ENCODE measurements at places on chromosomes 12 and 14. TPM values are rescaled to one million over a fixed set of nuclear protein-coding genes. Genes with fewer than 3 reads are reported as not detected.

Gene LRRIQ1
- 0.39 TPM for total RNA-seq

Gene TPH2
- 0.66 TPM for total RNA-seq

Gene CHST11
- total RNA-seq = 7.9 TPM

Gene RPGRIP1
- 0.59 TPM for total RNA-seq

Gene SLC39A5
- total RNA-seq = 0.15 TPM

Gene RASSF8
- 40.6 TPM for total RNA-seq

Gene AVPR1A
- 0.22 TPM for total RNA-seq

Gene PIANP
- total RNA-seq = 5.2 TPM

Gene FAM90A1
- total RNA-seq = 0.09 TPM

Gene RAB21
- 48.0 TPM for total RNA-seq

Gene CACNA1C
- total RNA-seq = 0.81 TPM

Gene SLC5A8
- total RNA-seq = 0.07 TPM

Gene PLEKHG7
- not detected for total RNA-seq

Gene PLEKHH1
- total RNA-seq = 35.3 TPM

Gene RBM25
- 133 TPM for total RNA-seq

Gene LTBP2
- total RNA-seq = 0.75 TPM

Gene FCF1
- total RNA-seq = 85.6 TPM

Gene TSPAN9
- 19.0 TPM for total RNA-seq

Gene NINJ2
- 0.24 TPM for total RNA-seq

Gene PTPRR
- total RNA-seq = 0.22 TPM

Gene GUCY2C
- total RNA-seq = 1.3 TPM

Gene ANO4
- 5.7 TPM for total RNA-seq

Gene OTOGL
- 0.11 TPM for total RNA-seq

Gene TMEM132C
- 0.22 TPM for total RNA-seq

Gene TRMT61A
- 22.2 TPM for total RNA-seq

Gene MUCL1
- total RNA-seq = not detected

Gene POTEM
- not detected for total RNA-seq

Gene MRPL52
- total RNA-seq = 190 TPM

Gene MFAP5
- 0.26 TPM for total RNA-seq

Gene DEPDC4
- 3.4 TPM for total RNA-seq

Gene STON2
- total RNA-seq = 62.9 TPM

Gene TCL1A
- 0.31 TPM for total RNA-seq

Gene RPL10L
- not detected for total RNA-seq

Gene ERP27
- not detected for total RNA-seq

Gene GLI1
- 25.8 TPM for total RNA-seq

Gene FOXN4
- 0.29 TPM for total RNA-seq

Gene SIX6
- total RNA-seq = not detected

Gene UNC79
- 2.8 TPM for total RNA-seq

Gene ASIC1
- total RNA-seq = 3.9 TPM

Gene AMDHD1
- total RNA-seq = 0.42 TPM

Measured in H9 (cell line).